NCI-H1417 treated with DMSO at 0.1 percent for 48 hours (cell line): ENCODE measurements at places on chromosomes 12 and 14.

DNA sequence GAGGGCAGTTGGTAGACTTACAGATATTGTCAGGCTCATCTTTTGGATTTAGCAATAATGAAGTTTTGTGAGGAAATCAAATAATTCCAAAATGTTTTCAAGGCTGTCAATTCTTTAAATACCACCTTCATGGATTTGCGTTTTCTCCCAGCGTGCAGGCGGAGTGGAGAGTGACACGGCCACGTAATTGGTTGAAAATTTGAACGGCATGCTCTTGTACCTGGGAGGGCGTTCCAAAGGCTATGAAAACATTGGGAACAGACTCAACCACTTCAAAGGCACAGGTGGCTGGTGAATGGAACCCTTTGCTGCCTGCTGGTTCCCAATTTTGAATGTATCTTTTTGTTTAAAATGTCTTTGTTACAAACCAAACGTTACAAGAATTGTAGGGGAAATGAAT, 12.4 kb downstream of the SMIM41 start:
- no peak for DNase-seq

- no peak for DNase-seq
Observed at GRCh38 chr12:64390275-64390851, at the start of gene C12orf56. Gene C12orf56 (minus strand): TSS chr12:64390758. CDS start chr12:64390565, 193 bp downstream.

DNA sequence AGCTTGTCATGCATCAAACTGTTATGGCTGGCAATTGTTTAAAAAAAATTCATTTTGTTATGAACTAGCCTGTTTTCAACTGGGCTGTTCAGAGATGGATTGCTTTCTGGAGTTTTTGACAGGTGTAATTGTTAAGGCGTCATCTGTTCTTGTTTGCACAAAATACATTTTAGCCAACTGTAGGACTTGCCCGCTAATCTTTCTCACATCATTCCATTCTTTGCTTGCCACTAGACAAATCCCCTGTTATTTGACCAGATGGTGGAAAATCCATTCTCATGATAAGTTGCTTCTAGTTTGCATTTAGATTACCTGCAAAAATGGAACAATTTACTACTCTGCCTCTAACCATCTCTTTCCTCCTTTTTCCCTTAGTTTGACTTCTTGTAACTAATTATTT, 114.3 kb downstream of the NPAS3 start:
- DNase-seq, result peak; percentile 98

- DNase-seq, result no peak
Observed at GRCh38 chr12:5197131-5197530, 153.5 kb downstream of the KCNA5 start.

DNA sequence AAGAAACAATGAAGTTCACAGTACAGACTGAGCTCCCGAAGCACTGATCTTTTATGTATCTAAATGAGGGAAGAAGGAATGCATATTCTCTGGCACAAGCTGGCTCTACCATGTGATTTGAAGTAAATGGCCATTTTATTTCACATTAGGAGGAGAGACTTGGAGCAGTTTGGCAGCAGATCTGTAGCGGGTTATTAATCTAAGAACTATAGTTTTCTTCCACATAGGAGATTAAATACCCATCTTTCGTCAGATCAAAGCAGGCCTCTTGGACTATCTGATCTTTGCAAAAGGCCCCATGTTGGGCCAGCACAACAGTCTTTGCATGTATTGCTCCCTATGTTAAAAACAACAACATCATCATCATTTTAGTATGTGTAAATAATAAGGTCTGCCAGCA, 477.8 kb downstream of the ZFP36L1 start:
- no peak for DNase-seq

- no peak for DNase-seq
Observed at GRCh38 chr12:83763425-83763824, 1076.7 kb downstream of the TMTC2 start.
